Adipocyte (in vitro differentiated cells): ENCODE measurements at places on chromosomes 1 and 21.

GRCh38 chr1:193919827-193920226 is 733.4 kb upstream of the B3GALT2 start:
- peak; percentile 21 for DNase-seq

DNA sequence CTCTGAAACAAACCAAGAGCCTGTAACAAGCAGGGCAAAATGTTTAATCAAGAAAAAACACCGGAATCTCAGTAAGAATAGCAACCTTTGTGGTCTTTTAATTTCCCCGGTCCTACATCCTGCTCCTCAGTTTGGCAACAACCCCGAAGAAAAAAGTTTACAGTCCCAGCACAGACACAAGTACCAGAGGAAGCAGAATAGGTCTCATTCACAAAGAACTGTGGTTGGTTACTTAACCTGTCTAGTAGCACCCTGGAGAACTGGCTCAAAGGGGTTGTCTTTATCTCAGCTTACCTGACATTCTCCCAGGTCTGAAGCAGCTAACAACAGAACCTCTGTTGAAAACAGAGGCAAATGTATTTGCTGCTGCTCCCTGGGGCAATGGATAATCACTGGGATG is 399.3 kb downstream of the AJAP1 start:
- no peak for DNase-seq

DNA sequence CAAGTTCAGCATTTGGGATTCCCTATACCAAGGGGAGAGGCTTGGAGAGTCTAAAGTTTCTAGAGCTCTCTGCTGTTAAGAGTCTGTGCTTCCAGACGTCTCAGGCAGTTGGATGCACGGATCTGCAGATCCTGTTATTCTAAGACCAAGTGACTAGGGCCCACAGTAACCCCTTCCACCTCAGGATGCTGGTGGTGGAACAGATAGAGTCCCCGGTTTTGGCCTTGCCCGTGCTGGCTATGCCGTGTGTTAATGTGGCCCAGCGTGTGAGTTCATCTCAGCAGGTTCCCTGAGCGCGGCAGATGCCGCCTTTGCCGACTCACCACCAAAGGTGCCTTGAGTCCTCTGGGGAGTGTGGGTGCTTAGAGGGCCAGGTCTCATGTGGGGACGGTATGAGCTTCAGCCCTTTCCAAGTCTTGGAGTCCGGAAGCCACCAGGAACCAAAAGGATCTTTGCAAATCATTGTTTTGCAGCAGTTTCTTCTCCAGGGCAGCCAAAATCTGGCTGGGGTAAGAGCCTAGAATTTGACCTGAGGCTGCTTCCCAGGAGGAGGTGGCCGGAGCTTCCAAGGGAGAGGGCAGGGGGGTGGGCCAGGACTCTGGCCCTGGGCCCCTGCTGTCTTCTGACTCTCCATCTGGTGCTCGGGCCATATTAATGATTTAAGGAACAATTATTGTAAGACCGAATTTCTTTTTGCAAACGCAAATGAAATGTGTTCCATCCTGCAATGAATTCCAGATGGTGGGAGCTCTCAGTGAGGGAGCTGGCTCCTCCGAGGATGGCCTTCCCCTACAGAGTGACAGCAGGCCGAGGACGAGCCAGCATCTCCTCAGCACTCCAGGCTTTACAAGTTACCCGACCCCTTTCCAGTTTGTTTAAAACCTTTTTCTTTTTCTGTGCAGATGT is 205.7 kb downstream of the FOXD2 start:
- peak; percentile 9 for DNase-seq

- no peak for DNase-seq
Measured at GRCh38 chr1:152022474-152022873, 14.3 kb downstream of the S100A11 start.

- DNase-seq, result no peak
Measured at GRCh38 chr1:166929911-166930310, 45.4 kb downstream of the ILDR2 start.

DNA sequence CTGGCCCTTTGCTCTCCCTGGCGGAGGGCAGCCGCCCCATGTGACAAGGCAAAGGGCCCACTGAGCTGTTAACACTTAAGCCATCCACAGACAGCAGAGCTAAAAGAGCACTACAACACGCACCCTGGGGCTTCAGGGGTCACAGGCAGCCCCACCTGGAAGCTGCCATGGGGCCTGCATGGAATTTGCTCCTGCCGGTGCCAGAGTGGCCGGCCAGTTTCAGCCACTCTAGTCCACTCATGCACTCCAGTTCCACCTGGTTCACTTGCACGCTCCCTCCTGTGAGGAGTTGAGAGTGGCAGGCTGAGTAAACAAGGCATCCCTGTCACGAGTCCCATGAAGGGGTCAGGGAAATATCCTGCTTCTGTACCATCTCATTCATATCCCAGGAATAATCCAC is 55.3 kb downstream of the RIMS3 start:
- DNase-seq, result no peak
